ENCODE measurements at places on chromosomes 3 and 15.

GRCh38 chr3:113193719-113194118 lies 17.6 kb upstream of the BOC start:
- no peak for DNase-seq

GRCh38 chr15:74511583-74511982 lies 29.4 kb upstream of the ARID3B start:
- no peak for DNase-seq

DNA sequence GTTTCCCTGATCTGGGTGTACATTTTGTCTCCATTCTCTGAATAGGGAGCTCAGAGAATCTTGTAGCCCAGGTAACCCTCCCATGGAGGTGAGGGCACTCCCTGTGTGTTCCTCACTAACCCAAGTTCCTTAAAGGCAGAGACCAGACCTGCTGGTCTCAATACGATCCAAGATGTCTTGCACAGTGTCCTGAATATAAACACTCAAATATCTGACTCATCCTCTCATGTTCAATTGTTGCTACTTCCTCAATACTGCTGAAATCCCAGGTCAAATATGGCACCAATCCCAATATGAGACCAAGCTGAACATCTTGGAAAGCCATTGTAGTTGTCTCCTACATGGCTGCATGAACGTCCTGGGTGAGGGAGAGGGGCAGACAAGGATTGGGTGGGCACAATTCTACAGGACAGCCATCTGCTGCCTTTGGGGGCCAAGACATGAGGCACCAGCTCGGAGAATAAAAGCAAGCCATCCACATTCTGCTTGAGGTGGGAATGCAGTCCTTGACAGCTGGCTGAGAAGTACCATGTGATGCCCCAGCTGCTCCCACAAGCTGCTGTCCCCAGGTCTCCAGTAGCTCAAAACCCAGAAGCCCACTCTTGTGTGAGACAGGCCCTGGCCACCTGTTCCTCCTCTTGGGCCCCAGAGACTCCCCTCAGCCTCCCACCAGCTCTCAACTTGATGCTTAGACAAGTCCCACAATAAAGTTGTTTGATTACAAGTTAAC lies 18.2 kb downstream of the TBC1D2B start:
- no peak for DNase-seq

GRCh38 chr3:21752749-21753347 lies 1.8 kb upstream of the ZNF385D start:
- DNase-seq, result no peak

- no peak for DNase-seq
Measured at GRCh38 chr15:59332009-59332408, 40.7 kb downstream of the MYO1E start.

- DNase-seq, result no peak
Measured at GRCh38 chr15:90647326-90647725, 69.8 kb upstream of the BLM start.

DNA sequence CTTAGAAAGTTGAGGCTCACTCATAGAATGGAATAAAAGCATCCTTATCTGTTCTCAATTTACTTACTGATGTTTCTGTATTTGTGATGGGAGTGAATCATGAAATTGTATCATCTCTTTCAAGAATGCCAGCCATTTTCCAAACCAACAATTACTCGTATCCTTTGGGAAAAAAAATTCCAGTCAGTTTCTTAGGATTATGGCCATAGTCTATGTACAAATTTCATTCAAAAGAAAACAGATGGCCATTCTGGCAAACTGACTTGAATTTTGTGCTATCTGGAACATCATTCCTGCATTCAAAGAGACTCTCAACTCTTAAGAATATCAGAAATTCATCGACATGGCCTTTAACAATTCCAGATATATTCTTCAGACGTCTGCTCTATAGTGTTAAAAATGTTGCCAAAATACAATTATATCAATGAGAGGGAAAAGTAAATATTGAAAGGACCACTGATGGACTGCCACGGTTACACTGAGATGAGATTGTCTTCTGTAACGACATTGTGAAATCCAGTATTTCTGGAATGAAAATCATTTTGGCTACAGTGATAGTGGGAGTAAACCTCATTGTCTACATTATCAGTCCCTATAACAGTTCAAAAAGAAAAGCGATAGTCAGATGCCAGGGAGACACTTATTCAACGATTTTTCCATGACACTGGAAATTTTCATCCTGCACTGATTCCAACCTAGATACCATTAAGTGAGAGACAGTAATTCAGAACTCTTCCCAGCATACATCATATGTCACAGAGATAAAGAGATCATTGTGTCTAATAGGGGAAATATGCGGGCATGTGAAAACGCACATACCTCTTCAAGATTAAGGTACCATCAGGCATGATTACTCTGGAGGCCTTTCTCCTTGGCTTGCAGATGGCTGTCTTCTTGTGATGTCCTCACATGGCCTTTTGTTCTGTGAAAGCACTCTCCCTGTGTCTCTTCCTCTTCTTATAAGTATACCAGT lies 953.8 kb upstream of the ALCAM start:
- no peak for DNase-seq

- DNase-seq, result no peak
Measured at GRCh38 chr3:53614307-53614706, 119.9 kb downstream of the CACNA1D start.

DNA sequence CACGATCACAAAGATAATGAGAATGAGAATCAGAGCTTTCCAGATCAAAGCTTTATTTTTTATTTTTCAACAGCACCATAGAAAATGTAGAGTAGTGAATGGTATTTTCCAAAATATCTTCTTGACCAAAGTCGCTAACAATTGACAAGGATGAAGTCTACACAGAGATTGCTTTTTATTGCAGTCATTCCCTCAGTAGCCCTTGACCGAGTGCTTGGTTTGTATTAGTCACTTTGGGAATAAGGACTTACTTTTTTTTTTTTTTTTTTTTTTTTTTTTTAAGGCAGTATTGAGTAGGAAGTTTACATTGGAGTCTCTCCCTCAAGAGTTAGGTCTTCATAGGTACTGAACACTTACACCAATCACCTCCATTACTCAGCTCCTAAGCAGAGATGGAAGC lies 39.8 kb downstream of the THRB start:
- no peak for DNase-seq

DNA sequence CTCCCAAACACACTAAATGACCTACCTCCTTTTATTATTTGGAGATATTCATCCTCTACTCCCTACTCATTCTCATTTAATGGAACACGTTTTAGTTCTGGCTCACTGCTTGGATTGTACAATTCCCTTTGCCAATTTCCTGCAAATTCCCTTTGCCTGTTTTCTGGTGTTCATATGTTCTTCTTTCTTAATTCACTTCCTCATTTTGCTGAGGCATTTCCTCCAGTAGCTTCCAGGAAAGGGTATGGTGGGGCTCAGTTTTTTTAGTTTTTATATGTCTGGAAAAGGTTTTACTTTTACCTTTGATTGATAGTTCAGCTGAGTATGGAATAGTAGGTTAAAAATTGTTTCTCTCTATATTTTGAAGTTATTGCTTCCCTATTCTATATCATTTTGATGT lies 143.6 kb upstream of the GOLIM4 start:
- DNase-seq, result no peak

DNA sequence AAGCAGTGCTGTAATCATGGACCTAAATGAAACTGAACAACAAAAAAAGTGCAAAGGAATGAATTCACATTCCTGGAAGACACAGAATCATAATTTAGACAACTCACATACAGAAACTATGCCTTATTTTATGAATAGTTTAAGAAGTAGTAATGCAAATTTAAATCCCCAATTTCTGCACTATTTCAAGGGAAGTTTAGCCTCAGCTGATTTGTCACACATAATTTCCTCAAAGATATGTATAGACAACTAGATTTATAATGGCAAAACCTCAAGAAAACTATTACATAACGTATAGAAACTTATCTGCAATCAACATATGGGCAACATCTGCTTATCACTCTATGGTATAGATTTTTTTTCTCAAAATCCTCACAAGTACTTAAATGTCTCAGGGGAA lies 7.8 kb upstream of the PTX3 start:
- no peak for DNase-seq

GRCh38 chr15:48880070-48880634 lies 2.2 kb downstream of the EID1 start:
- DNase-seq, result no peak

DNA sequence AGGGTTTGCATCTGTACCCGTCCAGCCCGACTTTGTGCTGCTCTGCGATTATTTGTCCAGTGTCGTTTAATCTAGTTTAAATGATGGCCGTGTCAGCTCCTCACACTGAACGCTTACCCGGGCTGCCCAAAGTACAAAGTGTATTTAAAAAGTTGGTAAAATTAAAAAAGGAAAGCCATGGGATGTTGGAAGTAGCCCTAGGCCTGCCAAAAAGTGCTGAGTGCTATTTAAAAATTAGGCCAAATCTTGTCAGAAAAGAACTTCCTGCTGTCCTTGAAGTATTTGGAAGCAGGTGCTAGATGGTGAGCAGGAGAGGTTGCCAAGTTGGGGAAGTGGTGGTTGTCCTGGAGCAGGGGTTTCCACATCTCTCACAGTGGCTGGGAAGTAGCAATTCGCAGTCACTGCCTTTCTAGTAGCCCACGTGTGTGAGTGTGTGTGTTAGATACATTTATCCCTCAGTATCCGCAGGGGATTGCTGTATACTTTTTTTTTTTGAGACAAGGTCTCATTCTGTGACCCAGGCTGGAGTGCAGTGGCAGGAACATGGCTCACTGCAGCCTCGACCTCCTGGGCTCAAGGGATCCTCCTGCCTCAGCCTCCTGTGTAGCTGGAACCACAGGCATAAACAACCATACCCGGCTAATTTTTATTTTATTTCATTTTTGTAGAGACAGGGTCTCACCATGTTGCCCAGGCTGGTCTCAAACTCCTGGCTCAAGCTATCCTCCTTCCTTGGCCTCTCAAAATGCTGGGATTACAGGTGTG lies 664 bp downstream of the PPCDC start:
- DNase-seq, result no peak
